COLO829 (cell line): ENCODE measurements at places on chromosomes 6 and 20.
A peak's percentile ranks its signal among the peaks of the same experiment; 100 is the strongest.

DNA sequence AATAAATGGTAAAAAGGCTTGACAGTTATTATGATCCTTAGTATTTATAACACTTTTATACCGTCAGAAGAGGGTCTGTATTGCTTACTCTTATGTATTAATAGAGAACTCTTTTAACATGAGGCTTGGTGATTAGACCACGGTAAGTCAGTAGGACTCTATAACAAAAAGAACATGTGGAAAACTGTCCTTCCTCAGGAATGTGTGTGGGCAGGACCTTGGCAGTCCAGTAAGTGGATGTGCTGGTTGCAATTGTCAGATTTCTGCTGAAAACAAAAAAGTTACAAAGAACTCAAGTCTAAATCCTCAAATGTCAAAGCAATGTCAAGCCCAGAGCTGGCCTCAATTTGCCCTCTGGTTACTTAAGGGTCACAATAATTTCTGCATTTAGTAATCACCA, 81.1 kb downstream of the PLCG1 start:
- DNase-seq: no peak

- no peak for DNase-seq
Observed at GRCh38 chr6:1271071-1271763, 40.7 kb upstream of the FOXQ1 start.

GRCh38 chr6:56729719-56730118, 87.0 kb upstream of the DST start:
- DNase-seq: no peak

GRCh38 chr6:159727717-159728445, 575 bp downstream of the WTAP start:
- DNase-seq: no peak

- no peak for DNase-seq
Observed at GRCh38 chr6:130385064-130385695, 19.4 kb downstream of the TMEM200A start.

- DNase-seq: peak; percentile 30
Observed at GRCh38 chr6:21556968-21557721, 36.4 kb upstream of the SOX4 start.

- DNase-seq: no peak
Observed at GRCh38 chr6:52872031-52872430, 31.4 kb upstream of the GSTA5 start.

DNA sequence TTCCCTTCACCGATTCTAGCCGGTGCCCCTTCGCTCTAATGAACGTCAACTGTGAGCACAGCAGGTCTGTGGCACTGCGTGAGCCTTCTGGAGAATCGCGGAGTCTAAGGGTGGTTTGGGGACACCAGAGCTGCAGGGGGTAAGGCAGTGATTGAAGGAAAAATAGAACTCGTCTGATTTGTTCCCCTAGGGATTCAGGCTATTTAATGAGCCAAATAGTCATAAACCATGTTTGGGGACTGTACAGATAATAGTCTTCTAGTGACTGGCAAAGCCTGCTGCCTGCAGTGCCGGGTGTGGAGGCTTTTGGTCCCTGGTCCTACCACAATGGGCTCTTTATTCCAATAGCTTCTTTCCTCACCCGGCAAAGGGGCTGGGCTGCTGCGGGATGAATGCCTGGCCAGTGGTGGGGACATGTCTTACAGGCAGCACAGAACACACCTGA, 11.1 kb upstream of the NTSR1 start:
- DNase-seq: peak; percentile 85

GRCh38 chr20:23835716-23836115, 9.2 kb upstream of the CST2 start:
- no peak for DNase-seq

DNA sequence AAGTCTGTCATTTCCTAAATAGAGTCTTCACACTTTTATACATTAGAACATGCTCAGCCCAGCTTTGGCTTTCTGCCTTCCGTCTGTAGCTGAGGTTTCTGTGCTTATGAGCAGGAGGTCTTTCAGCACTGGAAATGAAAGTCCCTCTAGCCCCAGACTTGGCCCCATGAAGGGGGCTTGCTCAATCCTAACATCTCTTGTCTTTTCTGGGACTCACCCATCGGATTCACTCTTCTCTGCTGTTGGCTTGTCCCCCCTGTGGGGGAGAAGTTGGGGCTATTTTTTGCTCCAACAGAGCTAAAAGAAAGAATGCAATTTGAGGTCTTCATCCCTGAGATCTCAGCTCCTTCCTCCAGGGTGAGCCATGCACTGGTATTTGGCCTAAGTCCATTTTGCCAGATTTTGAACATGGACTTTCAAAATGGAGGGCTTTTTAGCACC, 177.7 kb downstream of the MRPL14 start:
- no peak for DNase-seq

GRCh38 chr6:43747784-43748183, 22.2 kb upstream of the VEGFA start:
- DNase-seq: no peak

- no peak for DNase-seq
Observed at GRCh38 chr6:23173234-23173633, 603.9 kb downstream of the HDGFL1 start.
